ENCODE measurements at places on chromosomes 5 and 9.

GRCh38 chr5:165076686-165077085, 1571.3 kb downstream of the MAT2B start:
- H3K36me3 ChIP-seq = no peaks in the 10 kb centered on the region
- no peaks in the 10 kb centered on the region for H3K4me1 ChIP-seq
- no peak overlapping the region for H3K4me3 ChIP-seq
- no peak overlapping the region for H3K27ac ChIP-seq
- no peaks in the 10 kb centered on the region for H3K27me3 ChIP-seq

DNA sequence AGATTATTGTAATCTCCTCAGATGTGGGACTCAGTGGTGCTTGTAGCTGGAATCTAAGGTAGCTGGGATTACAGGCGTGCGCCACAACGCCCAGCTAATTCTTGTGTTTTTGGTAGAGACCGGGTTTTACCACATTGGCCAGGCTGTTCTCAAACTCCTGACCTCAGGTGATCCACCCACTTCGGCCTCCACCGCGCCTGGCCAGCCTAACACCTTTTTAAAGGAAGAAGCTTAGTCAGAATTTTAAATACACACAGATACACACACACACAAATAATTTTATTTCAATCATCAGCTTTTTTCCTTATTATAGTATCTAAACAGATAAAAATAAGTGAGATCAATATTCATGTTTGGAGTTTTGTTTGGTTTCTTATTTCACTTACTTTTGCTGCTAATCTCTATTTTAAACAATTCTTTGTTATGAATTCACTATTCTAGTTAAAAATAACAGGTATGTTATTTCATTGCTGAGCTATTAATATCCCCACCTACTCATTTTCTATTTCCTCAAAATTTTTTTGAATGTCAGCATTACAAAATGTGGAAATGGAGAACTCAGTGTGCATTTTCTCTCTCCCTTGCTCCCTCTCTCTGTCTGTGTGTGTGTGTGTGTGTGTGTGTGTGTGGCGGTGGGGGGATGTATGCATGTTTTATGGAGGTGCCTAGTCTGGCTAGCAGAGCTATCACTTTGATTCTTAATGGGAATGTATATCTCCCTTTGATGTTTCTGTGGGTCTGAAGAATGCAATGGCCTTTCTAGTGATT, 960.6 kb upstream of the DMAC1 start:
- H3K4me1 ChIP-seq = no peaks in the 10 kb centered on the region
- H3K4me3 ChIP-seq = no peak overlapping the region
- H3K27me3 ChIP-seq = no peaks in the 10 kb centered on the region
- H3K36me3 ChIP-seq = no peaks in the 10 kb centered on the region
- H3K27ac ChIP-seq = no peak overlapping the region
- no peak for DNase-seq

- H3K27ac ChIP-seq = no peak overlapping the region
- no peaks in the 10 kb centered on the region for H3K36me3 ChIP-seq
- DNase-seq = no peak
- H3K4me1 ChIP-seq = no peaks in the 10 kb centered on the region
- H3K4me3 ChIP-seq = no peak overlapping the region
These were observed 39.1 kb downstream of the SYK start for GRCh38 chr9:90840696-90841095.

DNA sequence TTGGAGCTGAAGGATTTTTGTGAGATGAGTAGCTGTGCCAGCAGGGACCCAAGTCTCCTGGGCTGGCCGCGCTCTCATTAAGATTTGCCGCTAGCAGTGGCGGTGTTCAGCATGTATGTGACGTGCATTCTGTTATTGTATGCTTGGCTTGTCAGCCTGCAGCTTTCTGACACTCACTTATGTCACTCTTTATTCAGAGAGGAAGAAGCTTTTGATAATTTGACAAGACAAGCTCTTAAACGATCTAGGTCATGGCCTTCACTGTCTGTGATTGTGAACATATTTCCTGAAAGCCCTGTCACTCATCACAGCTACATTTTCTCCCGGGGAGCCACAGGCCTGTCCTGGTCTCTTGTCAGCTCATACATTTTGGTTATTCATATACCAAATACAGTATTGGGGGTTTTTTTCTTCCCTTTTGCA, 98.2 kb upstream of the GRHPR start:
- H3K27ac ChIP-seq = no peak overlapping the region
- H3K4me1 ChIP-seq = peaks cover 13% of the 10 kb centered on the region
- peaks cover 10% of the 10 kb centered on the region for H3K36me3 ChIP-seq

GRCh38 chr5:71533615-71534014, 53.5 kb upstream of the MCCC2 start:
- H3K27ac ChIP-seq = peak overlapping the region; percentile 45
- H3K27me3 ChIP-seq = no peaks in the 10 kb centered on the region
- H3K4me3 ChIP-seq = no peak overlapping the region
- H3K4me1 ChIP-seq = peaks cover 6% of the 10 kb centered on the region

DNA sequence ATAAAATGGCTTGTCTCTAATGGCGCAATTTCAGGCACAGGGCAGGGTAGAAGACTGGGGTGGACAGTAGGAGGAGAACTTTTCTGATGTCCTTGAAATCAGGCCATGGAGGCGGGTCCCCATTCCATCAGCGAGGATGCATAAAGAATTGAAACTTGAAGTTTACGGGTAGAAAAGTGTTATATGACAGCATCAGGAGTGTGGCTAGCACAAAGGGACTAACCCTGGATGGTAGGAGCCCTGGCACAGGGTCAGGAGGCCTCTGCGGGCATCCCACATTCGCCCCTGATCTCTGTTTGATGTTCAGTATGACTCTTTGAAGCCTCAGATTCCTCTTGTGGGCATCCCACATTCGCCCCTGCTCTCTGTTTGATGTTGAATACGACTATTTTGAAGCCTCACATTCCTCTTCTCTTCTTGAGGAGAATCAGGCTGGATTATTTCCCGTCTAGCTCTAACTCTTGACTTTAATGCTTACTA, 94.8 kb upstream of the ADRA1B start:
- no peak for DNase-seq
- H3K27ac ChIP-seq = peak overlapping the region; percentile 84
- H3K4me1 ChIP-seq = peaks cover 13% of the 10 kb centered on the region
- no peak overlapping the region for H3K4me3 ChIP-seq
- peaks cover 11% of the 10 kb centered on the region for H3K27me3 ChIP-seq

- DNase-seq = no peak
- no peak overlapping the region for H3K27ac ChIP-seq
- H3K27me3 ChIP-seq = peaks cover 7% of the 10 kb centered on the region
- no peak overlapping the region for H3K4me3 ChIP-seq
- H3K36me3 ChIP-seq = no peaks in the 10 kb centered on the region
- no peaks in the 10 kb centered on the region for H3K4me1 ChIP-seq
These were observed 77.7 kb upstream of the ASS1 start for GRCh38 chr9:130366888-130367550.

DNA sequence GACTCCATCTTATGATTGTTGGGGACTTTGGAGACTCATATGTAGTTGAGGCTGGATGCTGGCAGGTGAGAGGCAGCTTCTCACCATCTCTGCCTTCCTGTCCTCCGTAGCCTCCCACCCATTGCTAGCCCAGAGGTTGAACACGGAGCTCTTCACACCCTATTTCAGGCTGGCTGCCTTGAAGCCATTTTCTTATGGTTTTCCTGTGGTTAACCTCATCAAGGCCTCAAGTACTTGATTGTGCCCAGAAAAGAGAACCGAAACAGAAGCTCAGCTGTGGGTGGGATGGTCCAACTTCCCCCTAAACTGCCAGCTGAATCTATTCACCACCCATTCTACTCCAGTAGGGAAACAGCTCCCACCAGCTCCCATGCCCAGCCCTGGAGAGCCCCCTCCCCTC, 102.9 kb downstream of the LIFR start:
- peaks cover 17% of the 10 kb centered on the region for H3K4me1 ChIP-seq
- H3K27ac ChIP-seq = no peak overlapping the region
- H3K27me3 ChIP-seq = no peaks in the 10 kb centered on the region
- DNase-seq = no peak
- H3K4me3 ChIP-seq = no peak overlapping the region
- no peaks in the 10 kb centered on the region for H3K36me3 ChIP-seq

- peak; percentile 20 for DNase-seq
- H3K27ac ChIP-seq = peak overlapping the region; percentile 48
- no peak overlapping the region for H3K4me3 ChIP-seq
- H3K4me1 ChIP-seq = peaks cover 17% of the 10 kb centered on the region
- no peaks in the 10 kb centered on the region for H3K27me3 ChIP-seq
These were observed 10.6 kb upstream of the NR3C1 start for GRCh38 chr5:143413958-143414669.

- no peaks in the 10 kb centered on the region for H3K36me3 ChIP-seq
- H3K4me1 ChIP-seq = no peaks in the 10 kb centered on the region
- H3K27ac ChIP-seq = no peak overlapping the region
- H3K27me3 ChIP-seq = peaks cover 11% of the 10 kb centered on the region
These were observed 500.8 kb upstream of the WWC1 start for GRCh38 chr5:167790462-167791260.

DNA sequence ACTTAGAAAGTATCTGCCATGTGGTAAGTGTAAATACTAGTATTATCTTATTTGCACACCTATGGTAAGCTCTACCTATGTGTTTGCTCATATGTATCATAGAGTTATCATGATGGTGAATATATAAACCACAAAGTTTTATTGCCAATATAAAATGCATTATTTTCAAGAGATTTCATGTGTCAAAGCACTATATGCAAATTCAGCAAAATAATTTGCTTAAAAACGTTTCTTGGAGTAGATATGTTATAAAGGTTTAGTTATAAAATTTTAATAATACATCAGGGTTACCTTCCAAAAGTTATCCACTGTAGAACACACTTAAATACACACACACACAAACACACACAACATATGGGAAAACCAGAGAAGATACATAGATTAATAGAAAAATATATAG, 1431.7 kb upstream of the C9orf72 start:
- no peaks in the 10 kb centered on the region for H3K27me3 ChIP-seq
- no peak for DNase-seq
- H3K4me1 ChIP-seq = no peaks in the 10 kb centered on the region
- H3K27ac ChIP-seq = no peak overlapping the region
- H3K36me3 ChIP-seq = no peaks in the 10 kb centered on the region

DNA sequence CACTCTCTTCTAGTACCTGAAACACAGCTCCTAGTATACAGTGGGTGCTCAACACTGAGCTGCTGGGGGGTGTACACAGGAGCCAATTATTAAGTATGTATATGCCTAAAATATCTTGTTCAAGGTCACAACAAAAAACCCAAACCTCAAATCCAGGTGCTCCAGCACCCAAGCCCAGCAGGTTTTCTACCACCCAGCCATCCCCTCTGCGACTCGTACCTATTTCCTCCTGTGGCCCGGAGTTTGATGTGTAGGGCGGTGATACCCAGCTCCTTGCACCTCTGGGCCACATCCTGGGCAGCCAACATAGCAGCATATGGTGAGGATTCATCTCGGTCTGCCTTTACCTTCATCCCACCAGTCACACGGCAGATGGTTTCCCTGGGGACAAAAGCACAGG, 3.0 kb downstream of the RPS14 start:
- peaks cover 50% of the 10 kb centered on the region for H3K36me3 ChIP-seq
- no peak overlapping the region for H3K4me3 ChIP-seq
- DNase-seq = no peak
- H3K27ac ChIP-seq = no peak overlapping the region
- H3K27me3 ChIP-seq = no peaks in the 10 kb centered on the region
- peaks cover 41% of the 10 kb centered on the region for H3K4me1 ChIP-seq

DNA sequence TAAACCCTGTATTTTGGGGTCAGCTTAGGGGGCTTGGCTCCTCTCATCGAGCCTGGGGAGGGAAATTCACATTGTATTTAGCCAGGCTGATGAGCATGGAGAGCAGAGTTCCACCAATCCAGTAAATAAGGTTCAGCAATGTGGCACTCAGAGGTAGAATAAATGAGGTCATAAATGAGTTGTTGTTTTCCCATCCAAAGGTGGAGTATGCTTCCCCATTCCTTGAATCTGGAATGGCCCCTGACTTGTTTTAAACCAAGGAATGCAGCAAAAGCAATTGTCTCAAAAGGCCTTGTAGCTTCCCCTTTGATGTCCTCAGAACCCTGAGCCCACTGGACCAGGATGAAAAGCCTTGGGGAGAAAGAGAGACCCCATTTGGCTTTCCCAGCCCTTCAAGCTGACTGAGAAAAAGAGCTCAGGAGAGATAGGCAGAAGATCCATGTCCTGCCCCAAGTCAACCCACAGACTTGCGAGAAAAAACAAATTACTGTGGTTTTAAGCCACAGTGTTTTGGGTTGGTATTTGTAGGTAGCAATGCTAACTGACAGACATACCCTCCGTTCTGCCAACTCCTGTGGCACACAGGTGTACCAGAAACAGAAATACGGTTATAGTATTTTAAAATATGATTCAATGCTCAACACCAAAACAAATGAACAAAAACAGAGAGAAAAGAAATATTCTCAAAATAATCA, 566.0 kb upstream of the DMAC1 start:
- DNase-seq = no peak
- no peak overlapping the region for H3K4me3 ChIP-seq
- H3K36me3 ChIP-seq = no peaks in the 10 kb centered on the region
- peaks cover 6% of the 10 kb centered on the region for H3K4me1 ChIP-seq
- no peaks in the 10 kb centered on the region for H3K27me3 ChIP-seq
